AG04450 (cell line): ENCODE measurements at places on chromosomes 12 and 14.

DNA sequence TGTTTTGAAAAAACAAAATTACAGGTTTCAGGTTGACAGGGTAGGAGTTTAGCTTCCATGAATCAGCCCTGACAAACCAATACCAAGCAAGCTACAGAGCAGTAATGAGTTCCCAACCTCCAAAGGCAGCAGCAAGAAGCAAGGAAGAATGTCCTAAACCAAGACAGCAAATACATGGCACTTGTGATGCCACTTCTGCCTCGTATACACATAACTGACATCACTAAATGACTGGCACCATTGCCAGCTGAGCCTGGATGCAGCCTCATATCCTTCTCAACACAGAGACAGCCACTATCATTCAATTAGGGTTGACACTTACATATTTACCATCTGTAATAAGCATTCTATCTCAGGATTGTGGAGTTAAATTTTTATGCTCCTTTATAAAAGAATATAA, 35.0 kb upstream of the MDM1 start:
- no peak for DNase-seq

DNA sequence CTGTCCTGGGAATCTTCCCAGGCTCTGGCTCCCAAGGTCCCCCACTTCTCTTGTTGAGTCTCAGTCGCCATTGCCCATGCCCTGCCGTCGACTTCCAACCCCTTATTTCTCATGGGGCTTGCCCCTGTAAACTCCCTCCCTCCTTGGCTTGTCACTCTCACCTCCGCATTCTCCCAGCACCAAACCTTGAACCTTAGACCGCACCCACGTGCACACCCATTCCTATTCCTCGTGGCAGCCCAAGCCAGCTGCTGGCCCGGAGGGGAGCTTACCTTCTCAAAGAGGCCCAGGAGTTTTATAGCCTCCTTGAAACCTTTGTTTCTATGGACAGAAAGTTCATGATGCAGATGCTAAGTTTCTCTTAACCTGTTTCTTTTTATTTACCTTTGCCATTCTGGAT, 4.6 kb downstream of the JDP2 start:
- DNase-seq = no peak

- DNase-seq = no peak
These were observed 41.4 kb downstream of the FUT8 start for GRCh38 chr14:65453807-65454480.

DNA sequence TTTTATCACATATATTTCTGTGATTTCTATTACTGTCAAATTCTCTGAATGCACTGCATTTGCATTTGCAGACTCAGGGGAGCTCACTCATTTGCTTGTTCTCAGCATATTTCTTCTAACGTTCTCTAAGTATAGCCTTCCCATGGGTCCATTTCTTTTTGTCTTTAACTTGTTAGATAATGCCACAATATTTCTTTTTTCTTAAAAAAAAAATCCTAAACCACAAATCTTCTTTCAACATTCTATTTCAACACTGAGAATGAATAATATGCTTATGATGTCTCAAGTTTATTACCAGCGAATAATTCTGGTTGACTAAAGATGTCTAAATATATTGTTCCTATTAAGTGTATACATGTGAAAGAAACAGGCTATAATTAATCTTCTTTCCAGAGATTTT, 200.2 kb downstream of the ANO6 start:
- no peak for DNase-seq

GRCh38 chr14:98728024-98728423, 544.0 kb downstream of the BCL11B start:
- no peak for DNase-seq

DNA sequence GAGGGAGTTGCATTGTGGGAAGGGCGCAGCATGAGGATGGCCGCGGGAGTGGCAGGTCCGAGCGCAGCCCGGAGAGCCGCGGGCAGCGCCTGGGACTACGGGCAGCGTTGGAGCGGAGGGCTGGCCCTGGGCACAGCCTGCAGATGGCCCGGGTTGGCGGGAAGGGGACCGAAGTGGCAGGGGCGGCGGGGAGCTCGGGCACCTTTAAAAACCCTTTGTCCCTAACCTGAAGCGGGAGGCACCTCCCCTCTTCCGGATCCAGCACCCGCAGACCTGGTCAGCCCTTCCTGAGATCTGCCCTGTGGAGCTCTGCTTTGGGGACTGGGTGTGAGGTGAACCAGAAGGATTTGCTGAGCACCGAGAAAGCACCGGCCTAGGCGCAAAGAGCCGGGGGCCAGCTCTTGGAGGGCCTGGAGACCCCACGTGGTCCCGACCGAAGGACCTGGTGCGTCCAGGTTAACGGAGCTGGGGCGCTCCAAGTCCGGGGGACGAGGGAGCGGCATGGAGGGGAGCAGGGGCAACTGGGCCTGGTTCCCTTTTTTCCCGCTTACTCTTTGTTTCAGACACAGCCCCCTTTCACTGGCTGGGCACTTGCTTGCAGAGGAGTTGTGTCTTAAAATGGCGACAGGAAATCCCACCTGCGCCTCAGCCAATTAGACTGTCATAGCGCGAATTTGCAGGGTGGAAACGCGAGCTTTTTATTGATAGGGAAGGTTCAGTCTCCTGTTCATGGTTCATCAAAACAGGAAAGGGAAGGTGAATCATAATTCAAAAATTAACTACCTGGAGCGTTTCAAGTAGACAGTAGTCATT, 792 bp upstream of the SLC38A1 start:
- no peak for DNase-seq

- DNase-seq = no peak
These were observed 160.1 kb upstream of the TMPO start for GRCh38 chr12:98355322-98355721.

DNA sequence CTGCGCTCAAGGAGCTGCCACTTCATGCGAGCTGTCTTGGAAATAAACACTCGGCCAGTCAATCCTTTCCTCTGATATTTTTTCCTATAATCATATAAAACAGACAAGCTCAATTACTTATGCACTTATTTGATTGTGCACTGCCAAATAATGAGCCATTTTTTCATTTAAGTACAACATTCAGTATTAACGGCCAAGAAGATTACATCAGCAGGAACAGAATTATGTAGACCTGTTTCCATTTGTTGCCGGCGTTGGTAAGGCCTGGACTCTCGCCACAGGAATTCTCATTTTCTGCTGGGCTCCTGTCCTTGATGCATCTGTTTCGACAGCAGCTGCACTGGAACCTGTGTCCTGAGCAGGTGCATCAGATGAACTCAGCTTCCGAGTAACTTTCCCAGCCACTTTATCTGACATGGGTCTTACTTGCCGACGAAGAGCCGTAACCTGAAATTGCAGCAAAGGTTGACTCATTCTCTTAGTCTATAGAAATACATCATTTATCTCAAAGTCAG, 110.2 kb downstream of the KIF21A start:
- DNase-seq = no peak
